ENCODE measurements at places on chromosomes 3 and 15.

- H3K4me3 ChIP-seq = no peak overlapping the region
- no peaks in the 10 kb centered on the region for H3K4me1 ChIP-seq
- no peaks in the 10 kb centered on the region for H3K27me3 ChIP-seq
- no peaks in the 10 kb centered on the region for H3K36me3 ChIP-seq
- DNase-seq = peak; percentile 7
- H3K27ac ChIP-seq = no peak overlapping the region
These were observed 169.6 kb downstream of the B3GALNT1 start for GRCh38 chr3:160935413-160936095.

DNA sequence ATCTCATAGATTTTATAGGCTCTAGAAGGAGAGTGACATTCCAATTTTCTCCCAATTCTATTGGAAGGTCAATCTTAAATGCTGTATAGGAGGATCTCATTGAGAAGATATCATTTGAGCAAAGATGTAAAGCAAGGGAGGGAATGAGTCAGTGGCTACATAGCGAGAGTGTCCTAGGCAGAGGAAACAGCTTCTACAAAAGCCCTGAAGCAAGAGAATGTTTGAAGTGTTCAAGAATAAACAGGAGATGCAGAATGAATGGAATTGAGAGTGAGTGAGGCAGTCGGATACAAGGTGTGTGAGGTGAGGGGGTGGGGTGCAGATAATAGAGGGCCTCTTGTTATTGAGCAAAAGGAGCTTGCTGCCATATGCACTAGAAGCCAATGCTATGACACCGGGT is 545.9 kb downstream of the IGSF11 start:
- H3K27me3 ChIP-seq = no peaks in the 10 kb centered on the region
- peak overlapping the region; percentile 1 for H3K27ac ChIP-seq
- no peaks in the 10 kb centered on the region for H3K4me1 ChIP-seq

GRCh38 chr3:50519471-50520089 is 16.1 kb upstream of the CACNA2D2 start:
- peak; percentile 83 for DNase-seq
- no peaks in the 10 kb centered on the region for H3K36me3 ChIP-seq
- H3K4me3 ChIP-seq = no peak overlapping the region
- no peak overlapping the region for H3K27ac ChIP-seq
- H3K27me3 ChIP-seq = no peaks in the 10 kb centered on the region

GRCh38 chr15:76844096-76844495 is 61.0 kb downstream of the SCAPER start:
- H3K27me3 ChIP-seq = no peaks in the 10 kb centered on the region
- no peaks in the 10 kb centered on the region for H3K4me1 ChIP-seq
- no peak overlapping the region for H3K4me3 ChIP-seq
- H3K27ac ChIP-seq = no peak overlapping the region
- H3K36me3 ChIP-seq = no peaks in the 10 kb centered on the region

DNA sequence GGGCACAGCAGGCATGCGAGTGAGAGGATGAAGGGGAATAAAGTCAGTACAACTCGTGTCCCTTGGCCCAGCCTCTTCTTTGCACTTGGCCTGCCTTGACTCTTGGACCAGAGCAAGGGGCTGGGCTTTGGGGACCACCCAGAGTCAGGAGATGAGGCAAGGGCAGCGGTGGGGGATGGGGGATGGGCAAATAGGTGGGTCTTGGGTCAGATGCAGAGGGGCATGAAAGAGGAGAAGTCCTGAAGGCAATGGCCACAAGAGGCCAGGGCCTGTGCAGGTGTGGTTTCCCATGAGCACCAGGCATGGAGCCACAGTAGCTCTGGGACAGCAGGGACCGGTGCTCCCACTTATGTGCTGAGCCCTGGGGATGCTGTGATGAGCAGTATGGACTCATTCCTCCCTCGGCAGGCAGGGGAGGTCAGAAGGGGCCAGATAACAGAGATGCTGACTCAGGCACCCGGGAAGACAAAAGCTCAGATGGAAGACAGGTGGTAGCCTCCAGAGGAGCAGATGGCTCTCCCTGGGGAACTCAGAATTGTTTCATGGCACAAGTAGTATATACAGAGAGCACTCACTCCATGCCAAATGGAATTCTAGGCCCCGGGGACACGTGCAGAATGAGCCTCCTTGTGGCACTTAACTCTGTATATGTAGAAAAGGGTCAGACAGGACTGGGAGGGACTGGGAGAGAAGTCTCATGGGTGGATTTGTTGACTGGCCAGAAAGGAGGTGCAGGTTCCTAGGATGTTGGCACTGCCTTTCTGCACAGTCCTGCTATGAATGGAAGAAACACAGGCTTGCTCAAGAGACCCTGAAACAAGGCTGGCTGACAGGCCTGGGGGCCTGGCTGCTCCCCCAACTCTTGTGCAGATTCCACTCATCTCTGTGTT is 14.3 kb downstream of the ZBTB47 start:
- no peak overlapping the region for H3K4me3 ChIP-seq
- H3K27ac ChIP-seq = no peak overlapping the region
- H3K4me1 ChIP-seq = no peaks in the 10 kb centered on the region
- no peaks in the 10 kb centered on the region for H3K36me3 ChIP-seq
- DNase-seq = no peak

- no peak overlapping the region for H3K27ac ChIP-seq
- no peak overlapping the region for H3K4me3 ChIP-seq
- DNase-seq = no peak
- no peaks in the 10 kb centered on the region for H3K36me3 ChIP-seq
These were observed 5.9 kb downstream of the USP3 start for GRCh38 chr15:63509955-63510940.

GRCh38 chr15:31476866-31477265 is 150.2 kb downstream of the KLF13 start:
- H3K27me3 ChIP-seq = no peaks in the 10 kb centered on the region
- DNase-seq = no peak
- H3K4me1 ChIP-seq = no peaks in the 10 kb centered on the region
- no peaks in the 10 kb centered on the region for H3K36me3 ChIP-seq
- H3K27ac ChIP-seq = no peak overlapping the region

All from Caco-2 (cell line).